ENCODE measurements at places on chromosomes 16 and 17.

DNA sequence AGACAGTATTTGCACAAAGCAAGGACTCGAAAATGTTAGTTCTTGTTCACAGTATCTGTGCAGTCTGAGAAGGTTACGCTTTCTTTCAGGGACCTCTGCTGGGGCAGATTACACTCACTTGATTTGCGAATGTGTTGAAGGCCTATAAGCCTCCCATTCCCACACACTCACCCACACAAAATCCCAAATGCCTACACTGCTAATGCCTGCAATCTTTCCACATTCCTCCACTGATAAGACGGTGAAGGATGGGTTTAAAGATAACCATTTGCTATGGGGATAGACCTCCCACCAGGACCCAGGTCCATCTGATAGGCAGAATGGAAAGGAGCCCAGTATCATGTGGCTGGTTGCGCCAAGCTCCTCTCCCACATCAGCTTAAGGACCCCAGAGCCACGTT, 394.9 kb upstream of the SALL1 start:
- no peak for DNase-seq

GRCh38 chr16:87395181-87395842, 3.2 kb downstream of the MAP1LC3B start:
- no peak for DNase-seq

DNA sequence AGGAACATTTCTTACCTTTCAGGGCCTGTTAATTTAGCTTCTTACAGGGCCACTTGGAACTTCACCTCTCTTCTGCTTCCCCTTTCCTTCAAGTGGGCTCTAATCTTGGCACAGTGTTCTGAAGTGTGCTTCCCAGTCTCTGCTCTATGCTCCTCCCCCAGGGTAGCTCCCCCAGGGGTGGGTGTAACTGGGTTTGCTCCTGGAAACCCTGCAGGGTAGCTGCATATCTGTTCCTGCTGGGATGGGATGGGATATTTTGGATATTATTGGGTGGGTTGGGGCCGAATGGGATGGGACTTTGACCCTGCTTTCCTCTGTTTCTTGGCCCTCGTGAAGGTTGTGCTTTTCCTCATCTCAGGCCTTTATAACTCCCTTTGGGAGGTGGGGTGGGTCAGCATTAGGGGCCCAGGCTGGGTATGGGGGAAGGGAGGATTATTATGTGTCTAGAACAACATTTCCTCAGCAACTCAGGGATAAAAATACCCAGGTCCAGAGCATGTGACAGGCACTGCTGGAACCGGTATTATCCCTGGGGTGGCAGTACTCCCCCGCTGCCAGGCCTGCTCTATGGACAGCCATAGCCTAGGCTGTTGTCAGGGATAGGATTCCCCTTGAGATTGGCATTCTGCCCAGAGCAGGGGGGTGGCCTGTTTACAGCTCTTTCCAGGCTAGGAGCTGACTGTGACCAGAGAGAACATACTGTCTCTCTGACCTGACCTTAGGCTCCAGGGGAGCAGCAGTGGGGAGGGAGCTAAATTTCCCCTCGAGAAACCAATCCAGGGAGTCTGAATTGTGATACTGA, 5.0 kb downstream of the NFE2L1 start:
- DNase-seq = no peak

GRCh38 chr16:88013091-88013609, 61.9 kb downstream of the BANP start:
- DNase-seq = peak; percentile 32

GRCh38 chr17:82355770-82356427, 3.1 kb upstream of the TEX19 start:
- DNase-seq = no peak

DNA sequence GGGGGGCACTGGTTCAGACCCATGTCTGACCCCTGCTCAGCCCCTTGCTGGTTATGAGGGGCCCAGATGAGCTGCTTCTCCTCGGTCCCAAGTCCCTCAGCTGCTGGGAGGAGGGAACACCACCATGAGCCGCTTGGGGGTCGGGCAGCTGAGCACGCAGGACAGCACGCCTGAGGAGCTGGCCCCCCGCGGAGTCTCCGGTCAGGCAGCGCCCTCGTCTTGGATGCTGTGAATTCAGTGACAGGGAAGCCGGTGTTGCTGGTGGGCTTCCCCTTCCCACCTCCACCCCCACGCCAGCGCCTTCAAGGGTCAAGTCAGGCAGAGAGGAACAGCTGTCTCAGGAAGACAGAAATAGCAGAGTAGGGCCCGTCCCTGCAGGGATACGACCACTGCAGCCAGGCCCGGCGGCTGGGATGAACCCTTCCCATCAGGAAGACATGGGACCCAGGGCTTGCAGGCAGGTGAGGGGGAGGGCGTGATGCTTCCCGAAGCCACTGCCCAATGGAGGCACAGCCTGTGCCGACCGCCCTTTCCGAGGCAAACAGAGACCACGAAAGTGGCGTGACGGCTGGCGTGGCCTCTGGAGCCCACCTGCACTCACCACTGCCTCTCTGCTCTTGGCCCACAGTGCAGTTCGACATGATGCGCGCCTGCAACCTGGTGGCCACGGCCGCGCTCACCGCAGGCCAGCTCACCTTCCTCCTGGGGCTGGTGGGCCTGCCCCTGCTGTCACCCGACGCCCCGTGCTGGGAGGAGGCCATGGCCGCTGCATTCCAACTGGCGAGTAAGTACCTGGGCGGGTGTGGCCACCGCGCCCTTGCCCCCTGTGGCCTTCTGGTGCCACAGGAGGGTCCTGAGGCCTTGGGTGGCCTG, 8.1 kb downstream of the TMEM204 start:
- DNase-seq = no peak

DNA sequence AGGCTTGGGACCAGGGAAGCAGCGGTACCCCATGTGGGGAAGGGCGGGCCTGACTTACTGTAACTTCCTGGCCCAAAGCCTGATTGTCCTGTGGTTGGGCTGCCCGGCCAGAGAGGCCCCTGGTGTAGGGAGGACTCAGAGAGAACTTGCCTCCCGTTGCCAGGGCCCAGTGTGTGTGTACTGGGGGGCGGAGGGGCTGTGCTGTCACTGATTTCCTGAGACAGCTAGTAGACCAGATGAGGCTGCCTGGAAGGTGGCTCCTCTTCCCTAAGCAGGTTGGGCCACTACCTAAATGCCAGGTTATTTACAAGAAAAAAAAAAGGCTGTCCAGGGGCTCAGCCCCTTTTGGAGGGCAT, 16.7 kb downstream of the SOCS3 start:
- DNase-seq = peak; percentile 44

- DNase-seq = peak; percentile 59
Measured at GRCh38 chr16:53482123-53482522, 20.9 kb downstream of the AKTIP start.

DNA sequence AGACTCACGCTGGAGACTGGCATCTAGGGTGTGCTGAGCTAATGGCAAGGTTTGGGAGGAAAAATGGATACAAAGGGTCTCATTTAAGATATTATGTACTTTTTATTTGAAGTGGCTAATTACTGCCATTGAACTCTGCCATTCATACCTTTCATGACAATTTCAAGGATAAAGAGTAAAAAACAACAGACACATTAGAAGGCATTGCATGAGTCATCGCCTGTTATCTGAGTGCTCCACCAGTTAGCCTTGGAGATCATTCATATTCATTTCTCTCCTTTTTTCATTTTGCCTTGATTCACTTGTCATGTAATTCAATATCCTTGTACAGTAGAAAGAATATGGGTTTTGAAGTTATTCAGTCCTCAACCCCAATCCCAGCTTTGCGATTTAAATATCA, 109.5 kb downstream of the CDH8 start:
- DNase-seq = no peak

GRCh38 chr17:72950242-72950931, 142.1 kb downstream of the SLC39A11 start:
- no peak for DNase-seq

GRCh38 chr17:39177256-39177655, 11.3 kb upstream of the ARL5C start:
- DNase-seq = peak; percentile 32

GRCh38 chr17:59373882-59374495, 42.5 kb downstream of the YPEL2 start:
- peak; percentile 33 for DNase-seq

DNA sequence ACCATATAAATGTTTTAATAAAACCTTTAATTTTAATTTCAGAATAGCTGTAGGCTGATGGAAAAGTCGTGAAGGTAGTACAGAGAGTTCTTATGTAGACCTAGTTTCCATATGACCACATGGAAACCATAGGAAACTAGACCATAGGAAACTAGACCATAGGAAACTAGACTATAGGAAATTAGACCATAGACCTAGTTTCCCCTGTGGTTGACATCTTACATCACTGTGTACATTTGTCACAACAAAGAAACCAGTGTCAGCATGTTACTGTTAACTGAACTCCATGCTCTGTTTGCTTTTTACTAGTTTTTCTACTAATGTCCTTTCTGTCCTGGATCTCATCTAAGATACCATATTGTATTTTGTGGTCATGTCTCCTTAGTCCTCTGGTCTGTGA, 14.6 kb downstream of the NUDT7 start:
- no peak for DNase-seq

- no peak for DNase-seq
Measured at GRCh38 chr16:60651346-60651745, 1384.9 kb downstream of the CDH8 start.

DNA sequence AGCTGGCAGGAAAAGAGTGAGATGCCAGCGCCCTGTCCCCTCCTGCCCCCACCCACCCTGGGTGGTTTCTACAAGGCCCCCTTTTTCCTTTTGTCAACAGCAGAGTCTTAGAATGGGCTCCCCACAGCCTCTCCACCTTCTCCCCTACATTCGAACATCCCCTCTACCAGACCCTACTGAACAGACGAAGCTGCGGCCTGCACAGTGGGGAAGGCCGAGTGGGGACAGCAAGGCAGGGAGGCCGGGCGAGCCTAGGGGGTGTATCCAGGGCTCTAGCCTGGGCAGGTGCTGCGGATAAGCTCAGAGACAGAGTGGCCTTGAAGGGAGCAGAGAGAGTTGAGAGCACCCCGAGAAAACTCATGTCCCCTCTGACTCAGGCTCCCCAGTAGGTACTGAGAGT, 7.4 kb downstream of the ZACN start:
- DNase-seq = no peak

- DNase-seq = no peak
Measured at GRCh38 chr17:29753845-29754439, 131.2 kb upstream of the CORO6 start.

DNA sequence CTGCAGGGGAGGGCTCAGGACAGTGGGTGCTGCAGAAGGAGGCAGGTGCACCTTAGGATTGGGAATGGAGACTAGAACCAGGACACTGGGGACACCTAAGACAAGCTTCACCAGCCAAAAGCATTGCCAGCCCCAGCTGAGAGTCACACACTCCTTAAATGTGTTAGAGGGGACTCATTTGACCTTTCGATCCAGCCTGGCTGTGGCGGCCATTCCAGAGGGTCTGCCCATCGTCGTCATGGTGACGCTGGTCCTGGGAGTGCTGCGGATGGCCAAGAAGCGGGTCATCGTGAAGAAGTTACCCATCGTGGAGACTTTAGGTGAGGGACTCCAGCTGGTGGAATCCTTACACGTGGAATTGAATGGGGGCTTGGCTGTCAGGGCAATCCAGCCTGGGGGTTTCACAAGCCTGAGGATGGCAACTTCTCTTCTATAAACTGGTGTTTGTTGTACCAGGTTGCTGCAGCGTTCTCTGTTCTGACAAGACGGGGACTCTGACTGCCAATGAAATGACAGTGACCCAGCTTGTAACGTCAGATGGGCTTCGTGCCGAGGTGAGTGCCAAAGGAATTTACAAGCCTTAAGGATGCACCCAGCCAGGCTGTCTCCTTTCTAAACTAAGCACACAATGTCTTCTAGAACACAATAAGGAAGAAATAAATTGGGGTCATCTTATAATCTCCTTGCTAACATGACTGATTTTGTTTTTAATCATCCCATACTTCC, 65.3 kb downstream of the MEAK7 start:
- no peak for DNase-seq

DNA sequence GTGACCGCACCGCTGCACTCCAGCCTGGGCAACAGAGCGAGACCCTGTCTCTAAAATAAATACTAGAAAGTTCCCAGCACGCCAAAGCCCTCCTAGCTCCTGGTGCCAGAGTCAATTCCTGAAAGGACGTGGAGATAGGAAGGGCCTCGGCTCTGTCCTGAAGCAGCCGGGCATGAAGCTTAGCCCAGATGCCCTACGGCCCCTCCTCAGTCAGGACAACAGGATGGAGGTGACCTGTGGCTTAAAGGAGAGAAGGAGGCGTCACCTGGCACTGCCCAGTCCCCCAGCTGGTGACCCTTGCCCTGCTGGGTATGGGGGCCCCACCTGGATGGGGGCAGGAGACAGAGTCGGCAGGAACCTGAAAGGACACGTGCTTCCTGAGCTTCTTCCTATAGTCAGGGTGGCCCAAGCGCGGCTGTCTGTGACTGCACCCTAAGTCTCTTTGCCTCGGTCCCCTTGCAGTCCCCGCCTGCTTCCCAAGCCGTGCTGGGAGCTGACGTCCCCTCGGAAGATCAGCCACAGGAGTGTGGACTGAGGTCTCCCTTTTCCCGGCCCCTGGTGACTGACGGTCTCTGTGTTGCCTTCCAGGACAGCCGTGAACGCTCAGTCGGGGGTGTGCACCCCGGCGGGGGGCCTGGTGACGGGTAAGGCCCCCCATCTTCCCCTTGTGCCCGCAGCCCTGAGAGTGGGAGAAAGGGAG, 14.9 kb upstream of the RNF213 start:
- no peak for DNase-seq

GRCh38 chr16:11142261-11142630, 113.8 kb downstream of the SOCS1 start:
- DNase-seq = no peak

- DNase-seq = peak; percentile 18
Measured at GRCh38 chr17:18176176-18176575, 7.5 kb upstream of the ALKBH5 start.

DNA sequence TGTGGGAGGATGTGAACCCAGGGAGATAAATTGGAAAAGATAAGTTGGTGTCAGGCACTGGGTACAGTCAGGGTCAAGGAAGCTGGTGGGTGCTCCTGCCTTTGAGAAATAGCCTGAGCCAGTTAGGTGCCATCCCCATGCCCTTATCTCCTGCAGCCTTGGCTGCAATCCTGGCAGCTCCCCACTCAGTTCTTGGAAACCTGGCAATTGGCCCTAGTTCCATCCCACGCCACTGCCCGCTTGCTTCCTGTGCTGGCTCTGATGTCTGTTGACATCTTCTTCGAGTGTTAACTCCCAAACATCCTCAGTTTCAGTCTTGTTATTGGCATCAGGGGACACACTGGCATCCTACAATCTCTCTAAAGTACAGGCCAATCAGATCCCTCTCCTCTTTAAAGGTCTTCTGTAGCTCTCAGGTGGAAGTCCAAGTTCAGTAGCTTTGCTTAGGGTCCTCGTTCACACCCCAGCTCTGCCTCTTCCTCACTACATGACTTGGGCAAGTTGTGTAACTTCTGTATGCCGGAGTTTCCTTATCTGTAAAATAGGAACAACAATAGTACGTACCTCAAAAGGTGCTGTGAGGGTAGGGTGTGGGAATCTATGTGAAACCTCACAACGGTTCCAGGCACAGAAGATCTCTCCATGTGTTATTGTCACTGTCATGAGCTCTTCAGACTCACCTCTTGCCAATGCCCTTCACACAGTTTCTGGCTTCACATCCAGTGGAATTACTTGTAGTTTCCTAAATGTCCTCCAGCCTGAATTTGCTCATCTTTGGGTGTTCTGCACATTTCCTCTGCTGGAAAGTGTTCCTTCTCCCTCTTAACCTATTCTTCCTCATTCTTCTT, 13.5 kb upstream of the PRKAR1A start:
- DNase-seq = no peak
